ENCODE measurements at places on chromosomes 6 and 20.

DNA sequence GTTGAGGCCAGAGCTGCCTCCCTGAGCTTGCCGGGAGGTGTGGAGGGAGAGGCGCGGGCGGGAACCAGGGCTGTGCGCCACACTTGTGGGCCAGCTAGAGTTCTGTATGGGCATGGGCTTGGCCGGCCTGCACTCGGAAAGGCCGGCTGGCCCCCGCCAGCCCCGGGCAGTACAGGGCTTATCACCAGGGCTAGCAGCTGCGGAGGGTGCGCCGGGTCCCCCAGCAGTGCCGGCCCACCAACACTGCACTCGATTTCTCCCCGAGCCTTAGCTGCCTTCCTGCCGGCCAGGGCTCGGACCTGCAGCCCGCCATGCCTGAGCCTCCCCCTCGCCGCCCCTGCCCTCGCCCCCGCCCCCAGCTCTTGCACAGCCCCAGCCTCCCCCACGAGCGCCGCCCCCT lies 472.7 kb downstream of the TFAP2A start:
- no peak for DNase-seq

- no peak for DNase-seq
Measured at GRCh38 chr6:4606016-4606415, 170.2 kb upstream of the CDYL start.

- no peak for DNase-seq
Measured at GRCh38 chr6:129852257-129852858, 8.8 kb downstream of the TMEM244 start.

GRCh38 chr6:7050004-7050403 lies 57.8 kb upstream of the RREB1 start:
- no peak for DNase-seq

DNA sequence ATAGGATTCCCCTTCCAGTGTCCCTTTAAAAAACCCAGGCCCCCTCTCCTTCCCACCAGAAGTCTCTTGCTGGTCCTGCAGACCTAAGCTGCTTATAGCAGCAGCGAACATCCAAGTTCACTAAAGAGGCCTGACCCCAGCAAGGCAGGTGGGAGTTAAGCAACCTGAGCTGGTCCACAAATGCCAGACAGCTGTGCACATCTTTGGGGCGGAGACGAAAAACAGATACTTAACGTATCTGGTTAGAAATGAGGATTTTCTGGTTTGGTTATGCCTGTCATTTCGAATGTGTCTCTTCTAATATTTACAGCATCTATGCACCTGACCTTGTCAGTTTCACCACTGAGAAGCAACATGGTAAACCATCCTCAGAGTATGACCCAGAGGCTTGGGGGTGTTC lies 87.8 kb downstream of the SLC2A10 start:
- no peak for DNase-seq
